ENCODE measurements at places on chromosomes 4 and X.

- peak; percentile 22 for DNase-seq
These were observed 74.1 kb downstream of the EFNB1 start for GRCh38 chrX:68902706-68903504.

GRCh38 chr4:124178449-124179021 is 534.0 kb downstream of the ANKRD50 start:
- DNase-seq, result no peak

DNA sequence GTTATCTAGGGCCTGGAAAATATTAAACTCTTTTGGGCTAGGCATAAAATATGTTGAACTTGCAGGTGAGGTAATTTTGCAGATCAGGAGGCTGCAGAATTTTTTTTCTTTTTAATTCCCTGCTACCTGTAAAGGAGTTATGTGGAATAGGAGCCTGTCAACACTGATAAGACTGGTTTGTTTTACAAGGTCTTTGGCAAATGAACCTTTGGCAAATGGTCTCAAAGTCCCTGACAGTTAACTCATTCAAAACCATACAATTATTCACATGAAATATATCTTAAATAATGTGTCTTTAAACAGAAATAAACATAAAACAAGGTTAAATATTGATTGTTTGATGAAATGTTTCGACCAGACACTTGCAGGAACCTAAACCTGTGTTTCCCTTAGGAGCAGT is 340.2 kb downstream of the GASK1B start:
- DNase-seq, result no peak

DNA sequence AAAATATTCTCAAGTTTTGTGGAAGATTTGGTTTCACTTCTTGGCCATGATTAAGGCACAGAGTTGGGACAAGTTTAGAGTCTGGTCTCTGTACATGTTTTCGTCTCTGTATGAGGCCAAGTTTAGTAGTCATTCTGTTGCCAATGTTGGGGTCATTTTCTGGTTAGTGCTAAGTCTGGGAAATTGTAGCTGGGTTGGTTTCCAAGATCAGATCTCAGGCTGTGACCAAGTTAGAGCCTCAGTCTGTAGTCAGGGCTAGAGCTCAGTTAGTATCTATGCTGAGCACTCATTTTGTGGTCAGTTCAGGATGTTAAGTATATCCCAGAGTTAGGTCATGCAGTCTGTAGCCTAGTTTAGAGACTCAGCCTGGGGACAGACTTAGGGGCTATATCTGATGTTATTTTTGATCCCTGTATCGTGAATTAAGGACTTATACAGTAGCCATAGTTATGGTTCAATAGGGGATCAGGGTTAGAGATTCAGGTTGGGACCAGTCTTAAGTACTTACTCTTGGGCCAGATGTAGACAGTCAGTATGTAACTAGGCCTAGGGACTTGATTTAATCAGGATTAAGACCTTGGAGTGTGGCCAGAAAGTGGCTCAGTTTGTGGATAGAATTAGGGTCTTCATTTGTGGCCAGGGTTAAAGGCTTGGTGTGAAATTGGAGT is 6.6 kb upstream of the ENOX2 start:
- peak; percentile 89 for DNase-seq

DNA sequence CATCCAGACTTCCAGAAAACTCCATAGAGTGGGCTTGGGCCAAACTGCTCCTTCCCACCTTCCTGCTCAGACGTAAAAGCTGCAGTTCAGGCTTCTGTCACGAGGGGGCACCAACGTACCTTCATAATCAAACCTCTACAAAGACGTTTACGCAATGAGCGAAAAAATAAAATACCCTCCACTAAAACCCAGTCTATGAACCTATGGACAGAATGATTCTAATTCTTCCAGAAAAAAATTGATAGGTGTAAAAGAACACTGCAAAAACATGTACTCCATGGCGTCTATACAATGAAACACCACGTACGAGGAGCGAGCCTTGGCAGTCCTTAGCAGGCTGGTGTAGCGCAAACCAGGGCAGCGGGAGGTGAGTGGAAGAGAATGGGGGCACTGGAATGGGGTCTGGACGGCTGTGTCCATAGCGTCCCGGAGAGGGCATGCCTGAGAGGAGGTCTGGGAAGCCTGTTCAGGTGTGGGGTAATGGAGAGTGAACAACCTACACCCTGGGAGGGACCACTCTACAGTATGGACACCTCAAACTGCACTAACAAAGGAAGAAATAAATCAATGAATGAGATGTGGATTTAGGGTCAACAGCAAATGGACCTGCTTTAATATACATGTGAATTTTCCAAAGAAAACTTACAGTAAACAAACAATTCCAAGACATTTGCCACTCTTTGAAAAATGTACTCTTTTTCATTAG is 14.4 kb upstream of the RAB40A start:
- peak; percentile 79 for DNase-seq

DNA sequence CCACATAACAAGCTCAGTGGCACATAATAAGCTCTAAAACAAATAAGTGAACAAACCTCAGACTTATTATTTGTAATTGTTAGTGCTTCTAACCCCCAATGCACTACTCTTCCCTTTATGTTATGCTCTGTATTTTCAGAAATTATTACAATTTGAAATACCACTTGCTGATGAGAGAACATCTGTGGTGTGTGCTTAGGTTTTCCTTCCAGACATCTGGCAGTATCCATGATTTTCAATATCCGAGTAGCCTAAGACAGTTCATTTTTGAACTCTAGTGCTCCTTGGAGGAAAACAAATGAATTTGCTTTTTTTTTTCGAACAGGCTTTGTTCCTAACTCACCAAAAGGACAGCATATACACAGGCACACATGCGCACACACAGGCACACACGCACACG is 278.7 kb upstream of the CLNK start:
- no peak for DNase-seq

- DNase-seq, result peak; percentile 54
These were observed at the start of gene PLXNA3 for GRCh38 chrX:154458116-154458953. PLXNA3 (plus strand) TSS chrX:154458281; CDS start chrX:154460184, 1,903 bp downstream.

DNA sequence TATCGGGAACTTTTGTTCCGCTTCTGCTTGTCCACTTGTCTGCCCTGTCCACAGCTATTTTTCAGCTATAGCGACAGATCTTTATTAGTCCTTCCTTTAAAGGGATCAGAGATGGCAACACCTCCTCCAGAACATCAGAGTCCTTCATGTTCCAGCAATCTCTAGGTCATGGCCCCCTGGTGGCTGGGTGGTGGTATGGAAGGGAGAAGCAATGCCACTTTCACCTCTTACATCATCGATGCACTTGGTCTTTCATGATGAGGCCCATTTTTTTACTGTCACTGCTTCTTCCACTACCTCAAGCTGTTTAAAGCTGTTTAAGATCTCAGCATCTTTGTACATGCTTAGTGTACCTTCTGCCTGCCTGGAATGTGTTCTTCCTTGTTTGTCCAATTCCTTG is 106.7 kb downstream of the ARHGAP6 start:
- DNase-seq, result peak; percentile 51

DNA sequence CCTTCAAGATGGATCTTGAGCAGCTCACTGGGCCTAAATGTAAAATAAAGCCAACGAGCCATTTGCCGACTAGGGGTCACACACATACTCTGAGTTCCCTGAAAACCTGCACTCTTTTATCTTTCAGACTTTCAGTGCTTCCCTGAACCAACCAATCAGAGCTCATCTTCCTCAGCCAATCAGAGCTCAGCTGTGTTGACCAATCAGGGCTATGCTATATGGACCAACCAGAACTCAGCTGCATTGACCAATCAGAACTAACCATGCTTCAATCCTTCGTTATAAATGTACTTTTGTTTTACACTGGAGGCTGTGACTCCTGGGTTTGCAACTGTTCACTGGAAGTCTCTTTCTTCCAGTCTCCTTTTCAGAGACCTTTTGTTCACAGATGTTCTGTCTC is 19.3 kb downstream of the SLC25A53 start:
- peak; percentile 11 for DNase-seq

- DNase-seq, result no peak
These were observed 178.8 kb downstream of the DCLK2 start for GRCh38 chr4:150256841-150257730.

DNA sequence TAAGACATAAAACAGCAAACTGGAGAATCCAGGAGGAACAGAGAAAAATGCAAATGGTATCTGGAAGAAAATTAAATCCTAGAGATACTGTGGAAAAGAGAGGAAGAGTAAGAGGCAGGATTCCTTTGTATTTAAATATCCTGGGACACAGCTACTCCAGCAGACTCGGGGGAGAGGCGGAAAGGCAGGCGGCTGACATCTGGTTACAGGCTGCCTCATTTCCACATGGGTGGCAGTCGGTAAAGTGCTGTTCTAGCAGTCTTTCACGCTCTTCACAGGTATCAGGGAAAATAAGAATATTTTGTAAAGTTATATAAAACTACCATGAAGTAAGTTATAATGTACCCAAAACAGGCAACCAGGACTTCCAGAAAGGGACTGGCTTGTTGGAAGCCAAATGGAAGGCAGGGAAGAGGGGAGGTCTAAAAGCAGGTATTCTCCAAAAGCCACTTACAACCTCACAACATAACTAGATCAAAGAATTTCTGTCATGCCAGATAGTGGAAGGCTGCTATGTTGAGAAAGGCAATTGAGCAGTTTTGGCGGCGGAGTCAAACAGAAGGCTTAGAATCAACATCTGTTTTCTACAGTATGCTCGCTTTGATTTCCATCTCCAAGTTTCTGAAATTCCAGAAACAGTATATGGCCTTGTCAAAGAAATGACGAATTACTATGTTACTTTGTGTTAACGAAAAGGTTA is 1.3 kb upstream of the TIGD2 start:
- no peak for DNase-seq

GRCh38 chrX:146355440-146355839 is 454.1 kb upstream of the CXorf51B start:
- no peak for DNase-seq

DNA sequence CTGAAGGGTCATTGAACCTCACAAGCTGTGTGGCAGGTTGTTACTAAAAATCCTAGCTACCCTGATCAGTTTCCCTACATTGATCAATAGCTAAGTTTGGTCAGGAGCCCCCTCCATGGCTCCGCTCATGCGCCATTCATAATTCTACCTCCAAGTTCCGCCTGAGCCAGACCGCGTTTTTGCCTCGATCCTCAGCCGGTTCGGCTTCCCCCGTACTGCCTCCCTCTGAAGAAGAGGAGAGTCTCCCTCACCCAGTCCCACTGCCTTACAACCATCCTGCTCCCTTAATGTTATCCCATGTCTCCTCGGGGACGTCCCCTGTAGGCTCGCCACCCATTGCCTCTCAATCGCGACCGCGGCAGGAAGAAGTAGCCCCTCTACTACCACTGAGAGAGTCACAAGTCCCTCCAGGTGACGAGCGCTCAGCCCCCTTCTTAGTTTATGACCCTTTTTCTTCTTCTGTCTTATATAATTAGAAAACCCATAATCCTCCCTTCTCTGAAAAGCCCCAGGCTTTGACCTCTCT is 158.2 kb downstream of the DEFB131A start:
- DNase-seq, result no peak

- DNase-seq, result no peak
These were observed 2.7 kb upstream of the ADH7 start for GRCh38 chr4:99437723-99438404.

DNA sequence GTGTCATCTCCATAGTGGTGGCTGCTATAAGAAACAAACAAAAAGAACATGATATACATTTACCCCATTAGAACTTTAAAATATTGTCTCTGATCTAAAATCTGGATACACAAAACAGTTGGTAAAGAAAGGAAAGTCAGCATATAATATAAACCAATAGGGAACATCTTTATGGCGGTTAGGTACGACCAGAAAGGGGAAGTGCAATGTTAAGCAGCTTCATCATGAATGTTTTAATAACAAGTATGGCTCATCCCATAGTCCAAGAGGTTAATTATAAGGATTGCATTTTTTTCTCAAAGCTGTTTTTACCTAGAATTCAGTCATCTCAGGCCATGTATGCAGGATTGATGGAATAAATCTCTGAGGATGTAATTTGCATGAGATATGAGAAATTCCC is 1869.7 kb downstream of the PCDH7 start:
- DNase-seq, result no peak

DNA sequence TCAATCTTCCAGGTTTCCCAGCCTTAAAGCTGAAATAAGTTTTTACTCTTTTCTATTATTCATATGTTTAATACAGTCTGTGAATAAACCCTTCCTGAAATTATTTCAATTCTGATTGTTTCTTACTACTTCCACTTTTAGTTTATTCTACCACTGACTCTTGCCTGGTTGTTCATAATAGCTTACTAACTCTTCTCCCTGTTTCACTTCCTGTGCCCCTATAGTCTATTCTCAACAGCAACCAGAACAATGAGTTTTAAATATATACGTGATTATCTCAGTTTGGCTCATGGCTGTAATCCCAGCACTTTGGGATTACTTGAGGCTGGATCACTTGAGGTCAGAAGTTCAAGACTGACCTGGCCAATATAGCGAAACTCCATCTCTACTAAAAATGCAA is 408.0 kb upstream of the SPOCK3 start:
- DNase-seq, result no peak

DNA sequence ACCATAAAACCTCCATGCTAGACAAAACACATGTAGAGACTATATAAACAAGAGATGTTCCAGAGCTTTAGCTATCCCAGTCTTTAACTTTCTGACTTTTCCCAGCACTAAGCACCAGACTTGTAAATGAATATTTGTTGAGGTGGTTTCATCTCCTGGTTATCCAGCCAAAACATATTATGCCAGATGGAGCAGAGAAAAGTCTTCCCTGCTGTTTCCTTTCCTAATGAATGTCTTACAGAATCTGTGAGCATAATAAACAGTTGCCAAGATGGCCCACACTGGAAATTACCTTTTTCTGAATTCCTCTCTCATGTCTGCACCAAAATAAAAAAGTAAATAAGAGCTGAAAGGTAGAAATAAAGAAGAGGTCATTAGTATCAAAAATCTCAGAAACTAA is 159.2 kb downstream of the TECRL start:
- DNase-seq, result no peak

DNA sequence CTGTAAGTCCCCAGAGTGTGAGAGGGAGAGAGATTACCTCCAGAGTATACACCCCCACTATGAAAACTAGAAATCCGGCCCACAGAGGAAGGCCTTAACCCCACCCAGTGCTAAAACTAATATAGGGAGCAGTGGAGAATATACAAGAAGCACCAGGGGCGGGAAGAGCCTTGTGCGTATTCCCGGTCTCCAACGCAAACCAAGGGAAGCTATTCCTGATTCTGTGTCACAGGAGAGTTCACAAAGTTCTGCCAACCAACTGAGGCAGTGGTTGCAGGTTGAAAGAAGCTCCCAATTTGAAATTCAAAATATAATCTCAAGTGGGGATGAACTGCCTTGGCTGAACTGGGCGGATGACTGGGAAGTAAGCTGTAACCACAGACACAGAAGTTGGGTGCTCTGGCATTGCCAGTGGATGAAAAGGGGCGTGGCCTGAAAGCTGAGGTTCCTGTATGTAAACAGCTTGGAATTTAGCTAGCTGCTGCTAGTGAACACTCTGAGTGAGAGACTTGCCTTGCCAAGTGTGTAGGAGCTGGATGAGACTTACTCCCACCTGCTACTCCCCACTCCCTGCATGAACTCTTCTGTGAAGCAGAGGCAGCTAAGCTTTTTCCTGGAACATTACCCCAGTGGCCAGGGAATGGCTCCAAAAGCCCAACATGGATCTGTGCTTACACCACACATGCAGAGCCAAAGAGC is 32.7 kb downstream of the ELF2 start:
- no peak for DNase-seq

GRCh38 chrX:26019386-26019785 is 118.8 kb upstream of the MAGEB18 start:
- no peak for DNase-seq

All from NCI-H82 (cell line).